Stimulated activated CD4-positive, alpha-beta T cell treated with anti-CD3 and anti-CD28 coated beads, Interleukin-1b, Interleukin-23, amount 100 ng/mL, for 48 hours (primary cell): ENCODE measurements at places on chromosomes 6 and 20.
A peak's percentile ranks its signal among the peaks of the same experiment; 100 is the strongest.

DNA sequence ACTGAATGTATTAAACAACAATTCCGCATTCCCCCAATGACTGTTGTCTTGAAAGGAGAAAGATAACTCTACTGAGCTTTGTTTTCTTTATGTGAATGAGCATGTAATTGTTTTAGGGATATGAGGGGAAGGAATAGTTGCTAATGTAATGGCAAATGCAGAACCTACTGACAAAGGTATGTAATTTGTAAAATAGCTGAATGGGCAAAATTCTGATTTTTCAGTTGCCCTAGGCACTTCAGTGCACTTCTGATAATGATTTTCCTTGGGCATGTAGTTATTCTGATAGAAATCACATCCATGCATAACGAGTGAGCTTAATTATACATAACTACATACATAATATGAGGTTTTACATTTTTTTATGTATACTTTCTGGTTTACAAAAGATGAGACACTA is 53.4 kb upstream of the FOXO3 start:
- DNase-seq, result no peak

DNA sequence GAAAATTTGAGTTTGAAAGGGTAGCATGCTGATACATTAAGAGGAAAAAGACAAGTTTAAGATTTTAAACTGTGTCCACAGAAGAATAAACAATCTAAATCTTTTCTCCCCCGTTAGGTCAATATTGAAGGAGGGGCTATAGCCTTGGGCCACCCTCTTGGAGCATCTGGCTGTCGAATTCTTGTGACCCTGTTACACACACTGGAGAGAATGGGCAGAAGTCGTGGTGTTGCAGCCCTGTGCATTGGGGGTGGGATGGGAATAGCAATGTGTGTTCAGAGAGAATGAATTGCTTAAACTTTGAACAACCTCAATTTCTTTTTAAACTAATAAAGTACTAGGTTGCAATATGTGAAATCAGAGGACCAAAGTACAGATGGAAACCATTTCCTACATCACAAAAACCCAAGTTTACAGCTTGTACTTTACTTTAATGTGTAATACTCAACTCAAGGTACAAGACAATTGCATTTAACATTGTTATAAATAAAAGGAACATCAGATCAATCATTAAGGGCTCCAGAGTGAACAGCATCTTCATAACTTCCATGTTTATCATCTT is 10.8 kb downstream of the TCP1 start:
- no peak for DNase-seq

DNA sequence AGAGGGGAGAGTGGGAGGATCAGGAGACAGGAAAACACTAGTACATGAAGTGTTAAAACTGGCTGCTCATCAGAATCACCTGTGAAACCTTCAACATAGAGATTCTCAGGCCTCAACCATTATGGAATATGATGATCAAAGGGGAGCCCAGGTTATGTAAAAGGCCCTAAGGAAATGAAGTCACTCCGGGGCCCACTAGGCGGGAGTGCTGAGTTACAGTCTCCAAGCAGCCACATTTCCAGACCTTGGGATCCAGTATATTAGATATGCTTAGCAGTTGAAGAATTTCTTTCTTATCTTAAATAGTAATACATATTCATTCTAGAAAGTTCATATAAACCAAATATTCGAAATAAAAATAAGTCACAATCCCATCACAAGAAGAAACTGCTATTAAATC is 476.3 kb downstream of the PRKN start:
- DNase-seq, result no peak

DNA sequence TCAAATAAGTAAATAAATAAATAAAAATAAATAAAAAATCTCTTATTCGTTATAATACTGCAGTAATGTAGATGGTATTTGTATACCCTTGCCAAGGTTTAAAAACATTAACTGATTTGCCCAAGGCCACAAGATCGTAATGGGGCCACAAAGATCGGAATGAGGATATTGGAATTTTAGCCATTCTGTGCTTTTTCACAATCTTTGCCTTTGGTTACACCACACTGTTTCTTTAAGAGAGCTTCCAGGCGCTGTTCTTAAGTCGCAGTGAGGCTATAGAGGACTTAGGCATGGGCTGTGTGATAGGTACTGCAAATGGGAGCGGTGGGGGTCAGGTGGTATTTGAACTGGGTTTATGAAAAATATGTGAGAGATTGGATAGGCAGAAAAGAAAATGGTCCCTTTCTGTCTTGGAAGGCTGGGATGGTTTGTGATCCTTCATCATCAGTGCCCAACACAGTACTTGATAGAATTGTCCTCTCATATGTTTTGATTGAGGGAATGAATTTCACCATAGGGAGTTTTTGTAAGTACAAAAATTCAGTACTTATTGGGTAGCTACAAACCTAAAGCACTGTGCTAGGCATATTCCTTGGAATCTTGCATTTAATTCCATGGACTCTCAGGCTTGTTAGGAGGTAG is 1.4 kb downstream of the NUS1 start:
- DNase-seq, result no peak

- no peak for DNase-seq
Measured at GRCh38 chr20:63934271-63935068, 21.7 kb downstream of the UCKL1 start.

- no peak for DNase-seq
Measured at GRCh38 chr6:48135323-48136084, 24.5 kb upstream of the PTCHD4 start.

DNA sequence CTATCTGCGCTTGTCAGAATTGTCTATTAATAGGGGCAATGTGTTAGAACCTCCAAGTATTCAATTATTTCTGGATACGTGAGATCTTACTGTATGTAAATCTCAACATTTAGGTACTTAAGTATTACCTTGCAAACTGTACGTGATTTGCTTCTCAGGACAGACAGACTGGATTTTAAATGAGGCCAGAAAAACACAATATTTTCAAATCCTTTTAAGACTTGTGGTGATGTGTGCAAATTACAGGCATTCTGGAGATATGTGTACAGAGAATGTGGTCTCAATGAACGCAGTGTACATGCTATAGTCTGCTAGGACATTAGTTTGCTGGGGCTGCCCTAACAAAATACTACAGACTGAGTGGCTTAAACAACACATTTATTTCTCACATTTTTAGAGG is 16.9 kb downstream of the CCR6 start:
- no peak for DNase-seq

DNA sequence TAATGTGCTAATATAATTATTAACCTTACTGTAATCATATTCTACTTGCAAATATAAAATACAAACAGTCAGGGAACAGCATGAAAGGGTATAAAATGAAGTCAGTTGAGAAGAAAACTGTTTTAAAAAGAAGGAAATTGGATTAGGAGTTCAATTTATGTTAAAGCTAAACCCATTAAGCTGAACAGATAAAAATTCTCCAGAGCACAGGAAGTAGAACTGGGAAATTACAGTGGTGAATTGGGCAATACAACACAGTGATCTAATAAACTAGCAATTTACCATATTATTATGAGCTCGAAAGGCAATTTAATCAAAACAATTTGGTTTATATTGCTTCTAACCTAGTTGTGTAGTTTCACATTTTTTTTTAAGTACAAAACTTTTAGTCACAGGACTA is 407.4 kb upstream of the RGS17 start:
- DNase-seq, result no peak

DNA sequence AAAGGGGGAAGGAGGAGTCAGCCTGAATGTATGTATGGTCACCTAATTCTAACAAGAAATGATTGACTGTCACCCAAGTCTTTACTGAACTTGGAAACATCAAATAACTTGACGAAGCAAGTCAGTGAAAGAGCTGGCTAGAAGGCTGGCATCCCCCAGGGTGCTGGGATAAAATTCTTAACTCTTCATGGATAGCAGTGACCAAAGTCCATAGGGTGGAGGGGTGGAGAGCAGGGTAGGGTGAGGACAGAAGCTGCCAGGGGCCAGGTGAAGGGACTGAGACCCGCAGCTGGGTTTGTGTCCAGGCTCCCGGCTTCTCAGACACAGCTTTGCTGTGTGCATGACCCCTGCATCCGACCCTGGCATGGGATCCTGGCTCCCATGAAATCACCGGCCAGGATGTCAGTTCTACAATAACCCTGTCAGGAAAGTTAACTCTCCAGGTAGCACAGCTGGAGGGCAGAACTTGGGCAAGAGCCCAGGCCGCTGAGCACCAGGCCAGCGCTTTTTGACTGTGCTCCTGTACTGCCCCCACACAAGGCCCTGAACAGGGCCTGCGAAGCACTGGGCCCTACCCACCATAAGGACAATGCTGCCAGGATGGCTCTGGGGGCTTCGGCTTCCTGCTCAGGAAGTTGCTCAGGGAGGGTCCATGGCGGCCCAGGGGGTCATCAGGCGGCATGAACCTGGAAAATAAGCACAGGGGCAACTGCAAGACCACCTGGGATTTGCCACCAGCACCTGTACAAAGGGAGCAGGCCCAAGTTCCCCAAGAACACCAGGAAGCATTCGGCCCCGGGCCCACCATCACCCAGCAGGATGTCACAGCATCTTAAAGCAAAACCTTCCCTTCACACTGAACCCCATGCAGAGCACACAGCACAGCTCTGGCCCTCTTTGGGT is 32.5 kb downstream of the ZC3H12D start:
- no peak for DNase-seq

DNA sequence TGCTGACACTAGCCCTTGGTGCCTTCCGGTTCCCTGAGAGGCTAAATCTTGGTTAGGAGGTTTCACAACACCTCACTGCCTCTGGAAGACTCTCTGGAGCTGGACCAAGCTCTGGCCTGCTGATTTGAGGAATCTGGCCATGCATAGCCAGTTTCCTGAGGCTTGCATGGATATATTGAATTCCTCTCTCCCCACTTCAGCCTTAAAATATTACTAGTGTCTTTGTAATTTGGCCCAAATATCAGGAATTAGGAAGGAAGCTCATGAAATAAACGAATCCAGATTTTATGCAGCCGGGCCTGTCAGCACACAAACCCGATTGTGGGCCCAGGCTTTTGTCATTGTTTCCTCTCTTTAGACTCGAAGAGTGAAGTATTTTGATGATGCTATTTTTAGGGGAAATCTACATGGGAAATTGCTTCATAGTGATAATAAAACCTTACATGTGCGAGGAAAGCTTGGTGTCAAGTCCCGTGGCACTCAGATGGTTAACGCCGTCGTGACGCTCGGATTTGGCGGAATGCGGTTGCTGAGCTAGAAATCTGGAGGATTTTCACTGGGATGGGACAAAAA is 144.4 kb downstream of the PHACTR3 start:
- no peak for DNase-seq

DNA sequence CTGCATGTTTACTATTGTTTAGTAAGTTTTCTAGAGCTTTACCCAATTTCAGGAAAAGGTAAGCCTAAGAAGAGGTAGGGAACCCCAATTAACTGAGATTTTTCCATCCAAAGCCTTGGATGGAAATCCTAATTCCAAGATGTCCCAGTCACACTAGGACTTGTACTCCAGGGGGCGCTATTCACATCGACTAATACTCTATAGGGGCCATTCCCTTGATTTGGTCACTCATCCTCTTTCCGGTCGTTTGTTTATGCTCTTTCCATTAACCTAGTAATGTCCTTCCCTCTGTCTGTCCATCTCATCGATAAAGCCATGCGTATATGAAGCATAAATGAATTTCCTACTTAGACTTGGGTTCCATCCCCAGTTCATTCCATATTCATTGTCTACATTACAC is 80.8 kb upstream of the FUCA2 start:
- no peak for DNase-seq

GRCh38 chr20:40422656-40423055 is 266.4 kb downstream of the MAFB start:
- no peak for DNase-seq

GRCh38 chr20:1888796-1889463 is 6.3 kb upstream of the SIRPA start:
- DNase-seq, result no peak

DNA sequence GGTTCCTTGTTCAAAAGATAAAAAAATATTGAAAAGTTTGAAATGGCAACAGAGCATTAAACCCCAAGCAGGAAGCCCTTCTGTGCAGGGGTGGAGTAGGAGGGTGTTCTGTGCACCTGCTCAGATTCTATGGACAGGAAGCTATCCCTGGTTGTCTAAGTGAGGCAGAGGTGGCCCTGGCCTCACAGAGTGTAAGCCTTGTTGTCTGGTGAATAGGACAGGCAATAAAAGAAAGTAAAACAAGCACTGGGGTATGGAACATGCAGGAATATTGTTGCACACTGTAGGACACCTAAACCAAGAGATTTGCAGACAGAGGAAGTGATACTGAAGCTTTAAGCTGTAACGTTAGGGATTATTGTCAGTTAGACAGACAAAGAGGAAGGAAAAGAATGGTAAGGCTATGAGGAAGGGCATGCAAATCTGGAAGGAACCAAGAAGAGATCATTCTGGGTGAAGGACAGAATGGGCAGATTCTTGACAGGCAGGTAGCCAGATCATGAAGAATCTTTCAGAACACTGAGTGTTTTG is 66.8 kb downstream of the TBC1D7 start:
- DNase-seq, result no peak

GRCh38 chr6:14396826-14397517 is 279.4 kb downstream of the CD83 start:
- DNase-seq, result peak; percentile 29

- DNase-seq, result no peak
Measured at GRCh38 chr6:155120034-155120433, 124.9 kb downstream of the TIAM2 start.

GRCh38 chr20:35657271-35657670 is 7.4 kb downstream of the CPNE1 start:
- DNase-seq, result no peak
